ENCODE measurements at places on chromosomes 7 and 10. TPM values are rescaled to one million over a fixed set of nuclear protein-coding genes. Genes with fewer than 3 reads are reported as not detected.

- H3K27ac ChIP-seq = no peak overlapping the region
- no peak for DNase-seq
- no peaks in the 10 kb centered on the region for H3K36me3 ChIP-seq
- no peaks in the 10 kb centered on the region for H3K27me3 ChIP-seq
These were observed 87.0 kb downstream of the ALOX5 start for GRCh38 chr10:45461034-45461433.

DNA sequence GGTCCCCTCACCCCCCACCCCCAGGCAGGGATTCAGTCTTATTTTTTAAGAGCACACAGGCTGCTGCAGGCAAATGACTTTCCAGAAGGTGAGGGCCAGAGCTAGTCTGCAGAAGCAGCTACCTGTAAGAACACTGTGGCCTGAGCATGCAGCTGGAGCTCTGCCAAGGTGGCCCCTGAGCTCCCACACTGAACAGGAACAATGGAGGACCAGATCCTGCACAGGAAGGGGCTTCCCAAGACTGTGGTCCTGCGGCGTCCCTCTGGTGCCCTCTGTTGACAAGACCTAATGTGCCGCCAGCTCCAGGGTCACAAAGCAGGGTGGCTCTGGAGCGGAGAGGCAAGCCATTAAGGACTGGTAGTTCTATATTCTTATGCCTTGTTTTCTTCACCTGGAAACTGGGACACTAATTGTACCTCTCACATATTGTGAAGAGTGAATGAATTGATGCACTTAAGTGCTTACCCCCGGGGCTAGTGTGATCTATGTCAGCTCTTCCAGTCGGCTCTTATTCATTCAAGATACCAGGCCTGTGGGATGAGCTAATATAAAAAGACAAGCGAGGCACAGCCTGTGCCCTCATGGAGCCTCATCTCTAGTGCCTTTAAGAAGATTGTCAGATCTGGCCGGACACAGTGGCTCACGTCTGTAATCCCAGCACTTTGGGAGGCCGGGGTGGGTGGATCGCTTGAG lies 8.0 kb upstream of the BEND7 start:
- no peaks in the 10 kb centered on the region for H3K36me3 ChIP-seq
- H3K27ac ChIP-seq = no peak overlapping the region
- H3K4me3 ChIP-seq = no peak overlapping the region

DNA sequence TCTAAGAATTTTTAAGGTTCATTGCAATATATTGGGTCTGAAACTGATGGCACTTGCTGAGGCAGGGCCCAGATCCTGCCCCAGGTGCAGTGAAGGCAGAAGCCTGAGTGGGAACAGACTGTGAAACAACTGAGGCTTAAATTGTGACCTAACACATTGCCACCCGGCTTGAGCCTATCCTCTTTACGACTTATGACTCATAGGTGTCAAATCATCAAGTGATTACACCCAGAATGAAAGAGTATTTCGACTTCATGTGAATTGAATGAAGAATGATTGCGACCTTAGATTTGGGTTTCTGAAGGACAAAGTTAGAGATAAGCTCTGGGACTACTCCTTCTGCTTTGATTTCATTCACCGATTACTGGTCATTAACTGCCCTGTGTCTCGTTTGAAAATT lies 200.9 kb downstream of the CREB5 start:
- H3K36me3 ChIP-seq = no peaks in the 10 kb centered on the region
- H3K4me3 ChIP-seq = no peak overlapping the region
- H3K27ac ChIP-seq = no peak overlapping the region
- no peaks in the 10 kb centered on the region for H3K4me1 ChIP-seq
- DNase-seq = no peak
- H3K27me3 ChIP-seq = no peaks in the 10 kb centered on the region

GRCh38 chr7:143485500-143485899 lies 7.8 kb downstream of the TAS2R41 start:
- no peak for DNase-seq
- H3K36me3 ChIP-seq = no peaks in the 10 kb centered on the region
- H3K4me3 ChIP-seq = no peak overlapping the region
- no peaks in the 10 kb centered on the region for H3K4me1 ChIP-seq
- H3K27me3 ChIP-seq = no peaks in the 10 kb centered on the region

DNA sequence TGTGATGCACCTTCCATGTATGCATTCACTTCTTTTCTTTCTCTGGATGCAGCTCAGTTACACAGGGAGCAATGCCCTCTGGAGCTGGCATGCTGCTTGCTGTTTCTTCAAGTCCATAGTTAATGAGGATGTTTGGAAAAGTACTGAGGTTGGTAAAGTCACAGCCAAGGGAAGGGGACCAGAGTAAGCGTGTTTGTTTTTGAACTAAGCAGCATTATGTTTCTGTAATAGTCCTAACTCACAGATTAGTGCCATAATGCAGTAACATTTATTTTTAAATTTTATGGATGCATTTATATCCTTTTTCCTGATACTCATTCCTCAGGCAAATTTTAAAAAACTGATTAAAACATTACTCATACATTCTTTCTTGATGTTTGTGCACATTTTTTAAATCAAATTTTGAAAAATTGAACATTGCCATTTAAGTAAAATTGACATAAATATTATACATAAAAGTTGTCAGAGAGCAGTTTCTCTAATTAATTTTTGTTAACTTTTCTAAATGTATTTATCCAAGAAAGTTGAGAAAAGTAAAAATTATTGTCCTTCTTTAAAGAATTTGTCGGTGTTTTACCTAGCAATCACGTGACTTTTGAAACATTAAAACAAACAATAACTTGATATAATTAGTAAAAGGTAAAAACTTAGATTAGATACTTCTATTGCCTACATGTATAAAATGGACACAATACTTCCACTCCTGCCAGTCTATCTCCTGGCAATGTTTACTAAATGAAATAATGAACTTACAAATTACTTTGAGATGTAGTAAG lies 659.6 kb upstream of the ANKRD30A start:
- no peaks in the 10 kb centered on the region for H3K4me1 ChIP-seq
- H3K4me3 ChIP-seq = no peak overlapping the region
- no peak overlapping the region for H3K27ac ChIP-seq

DNA sequence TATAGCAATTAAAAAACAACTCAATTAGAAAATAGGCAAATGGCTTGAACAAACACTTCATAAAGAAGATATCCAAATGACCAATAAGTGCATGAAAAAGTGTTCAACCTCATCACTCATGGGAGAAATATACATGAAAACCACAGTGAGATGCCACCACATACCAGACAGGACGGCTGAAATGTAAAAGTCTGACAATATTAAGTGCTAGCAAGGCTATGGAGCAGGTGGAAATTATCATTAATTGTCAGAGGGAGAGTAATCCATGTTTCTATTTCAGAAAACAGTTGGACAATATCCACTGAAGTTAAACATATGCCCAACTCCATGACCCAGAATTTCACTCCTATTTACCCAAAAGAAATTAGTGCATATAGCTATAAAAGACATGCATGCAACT lies 42.6 kb upstream of the GRID1 start:
- H3K36me3 ChIP-seq = no peaks in the 10 kb centered on the region
- no peaks in the 10 kb centered on the region for H3K4me1 ChIP-seq
- no peak for DNase-seq
- no peak overlapping the region for H3K4me3 ChIP-seq

The NEUROG3 gene
- not detected for polyA plus RNA-seq

- DNase-seq = no peak
- no peak overlapping the region for H3K4me3 ChIP-seq
- H3K36me3 ChIP-seq = no peaks in the 10 kb centered on the region
- no peaks in the 10 kb centered on the region for H3K4me1 ChIP-seq
- no peak overlapping the region for H3K27ac ChIP-seq
These were observed 142.1 kb downstream of the PAXIP1 start for GRCh38 chr7:154860621-154861375.

The PRKAR2B gene
- polyA plus RNA-seq = 76.8 TPM

GRCh38 chr7:45592230-45592991 lies 18.2 kb downstream of the ADCY1 start:
- no peak overlapping the region for H3K4me3 ChIP-seq
- no peaks in the 10 kb centered on the region for H3K36me3 ChIP-seq
- H3K4me1 ChIP-seq = no peaks in the 10 kb centered on the region
- DNase-seq = no peak

The KLF14 gene
- not detected for polyA plus RNA-seq

DNA sequence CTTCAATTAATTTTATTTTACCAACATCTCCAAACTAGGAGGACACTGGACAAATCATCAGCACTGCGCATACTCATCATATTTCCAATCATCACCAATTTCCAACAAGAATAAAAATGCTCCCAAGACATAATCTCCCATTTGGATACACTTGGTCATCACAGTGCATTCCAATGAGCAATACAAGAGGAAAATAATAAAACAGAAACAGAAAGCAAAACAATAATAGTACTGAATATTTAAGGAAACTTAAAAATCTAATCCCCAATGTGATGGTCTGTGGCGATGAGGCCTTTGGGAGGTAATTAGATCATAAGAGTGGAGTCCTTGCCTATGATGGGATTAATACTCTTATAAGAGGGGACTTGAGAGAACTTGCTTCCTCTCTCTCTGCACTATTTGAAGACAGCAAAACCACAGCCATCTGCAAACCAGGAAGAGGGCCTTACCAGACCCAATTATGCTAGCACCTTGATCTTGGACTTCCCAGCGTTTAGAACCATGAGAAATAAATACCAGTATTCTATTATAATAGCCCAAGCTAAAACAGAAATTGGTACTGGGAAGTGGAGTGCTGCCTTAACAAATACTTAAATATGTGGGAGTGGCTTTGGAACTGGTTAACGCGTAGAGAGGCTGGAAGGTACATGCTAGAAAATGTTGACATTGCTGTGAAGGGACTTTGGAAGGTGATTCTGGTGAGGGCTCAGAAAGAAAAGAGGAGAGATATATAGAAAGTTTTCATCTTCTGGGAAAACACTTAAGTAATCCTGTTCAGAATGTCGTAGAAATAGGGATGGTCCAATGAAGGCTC lies 91.5 kb downstream of the JAZF1 start:
- H3K36me3 ChIP-seq = no peaks in the 10 kb centered on the region
- H3K4me3 ChIP-seq = no peak overlapping the region
- no peak overlapping the region for H3K27ac ChIP-seq
- H3K27me3 ChIP-seq = no peaks in the 10 kb centered on the region
- H3K4me1 ChIP-seq = peaks cover 23% of the 10 kb centered on the region

The GIMAP5 gene
- not detected for polyA plus RNA-seq

GRCh38 chr10:120494313-120494710 lies 37.3 kb downstream of the PLPP4 start:
- H3K4me3 ChIP-seq = no peak overlapping the region
- H3K4me1 ChIP-seq = no peaks in the 10 kb centered on the region
- no peaks in the 10 kb centered on the region for H3K36me3 ChIP-seq
- no peak for DNase-seq
- no peak overlapping the region for H3K27ac ChIP-seq

DNA sequence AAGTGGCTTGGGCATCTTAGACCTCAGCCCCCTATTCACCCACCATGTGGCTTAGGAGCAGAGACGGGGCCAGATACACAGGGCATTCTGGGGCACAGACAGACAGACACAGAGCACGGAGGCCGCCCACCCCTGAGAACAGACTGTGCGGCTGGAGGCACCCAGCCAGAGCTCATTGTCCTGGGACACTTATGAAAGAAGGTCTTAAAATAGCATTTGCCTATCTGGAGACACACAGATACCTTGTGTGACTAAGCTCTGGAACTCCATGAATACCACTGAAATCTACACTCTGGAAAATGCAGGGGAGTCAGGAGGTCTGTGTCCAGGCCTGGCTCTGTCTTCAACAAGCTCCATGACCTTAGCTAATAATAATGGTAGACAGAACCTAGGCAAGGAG lies 41.4 kb upstream of the ADO start:
- H3K36me3 ChIP-seq = no peaks in the 10 kb centered on the region
- no peak overlapping the region for H3K27ac ChIP-seq
- DNase-seq = no peak
- no peaks in the 10 kb centered on the region for H3K27me3 ChIP-seq

GRCh38 chr10:27658788-27659187 lies 86.8 kb downstream of the MKX start:
- H3K36me3 ChIP-seq = no peaks in the 10 kb centered on the region
- no peaks in the 10 kb centered on the region for H3K27me3 ChIP-seq
- H3K4me3 ChIP-seq = no peak overlapping the region
- no peak for DNase-seq
- no peak overlapping the region for H3K27ac ChIP-seq

The ST8SIA6 gene
- polyA plus RNA-seq = 1.6 TPM

GRCh38 chr10:31822150-31822549 lies 106.5 kb downstream of the ARHGAP12 start:
- H3K36me3 ChIP-seq = no peaks in the 10 kb centered on the region
- no peak overlapping the region for H3K27ac ChIP-seq
- no peak overlapping the region for H3K4me3 ChIP-seq
- H3K27me3 ChIP-seq = no peaks in the 10 kb centered on the region
- DNase-seq = no peak
- H3K4me1 ChIP-seq = no peaks in the 10 kb centered on the region

DNA sequence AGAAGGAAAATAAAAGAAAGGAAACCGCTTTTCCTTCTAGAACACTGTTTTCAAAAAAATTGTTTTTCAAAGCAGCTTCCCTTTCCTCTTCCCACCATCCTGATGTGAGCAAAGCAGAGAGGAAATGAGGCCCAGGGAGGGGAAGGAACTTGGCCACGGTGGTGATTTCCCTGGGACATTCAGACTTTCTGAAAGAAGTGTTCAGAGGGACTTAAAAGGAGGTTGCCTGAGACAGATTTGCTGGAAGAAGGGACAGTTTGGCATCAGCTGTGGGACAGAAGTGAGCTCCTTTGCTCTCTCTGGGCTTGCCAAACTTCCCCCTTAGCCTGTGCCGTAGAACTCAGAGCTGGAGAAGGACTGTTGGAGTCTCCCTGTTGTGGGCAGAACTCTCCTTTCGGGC lies 30.3 kb downstream of the ADCYAP1R1 start:
- H3K27me3 ChIP-seq = no peaks in the 10 kb centered on the region
- no peak overlapping the region for H3K27ac ChIP-seq
- no peak overlapping the region for H3K4me3 ChIP-seq
- DNase-seq = no peak

GRCh38 chr10:93850031-93851015 lies 43.5 kb upstream of the SLC35G1 start:
- peaks cover 97% of the 10 kb centered on the region for H3K27me3 ChIP-seq
- peaks cover 25% of the 10 kb centered on the region for H3K4me1 ChIP-seq
- no peak overlapping the region for H3K27ac ChIP-seq
- peak; percentile 39 for DNase-seq
- 0 out of 2 replicates have a peak, but pooled peaks cover 3% of the 10 kb centered on the region for H3K36me3 ChIP-seq

GRCh38 chr10:84243759-84244158 lies 1.1 kb upstream of the RGR start:
- H3K4me1 ChIP-seq = no peaks in the 10 kb centered on the region
- H3K4me3 ChIP-seq = no peak overlapping the region
- DNase-seq = no peak
- no peak overlapping the region for H3K27ac ChIP-seq

DNA sequence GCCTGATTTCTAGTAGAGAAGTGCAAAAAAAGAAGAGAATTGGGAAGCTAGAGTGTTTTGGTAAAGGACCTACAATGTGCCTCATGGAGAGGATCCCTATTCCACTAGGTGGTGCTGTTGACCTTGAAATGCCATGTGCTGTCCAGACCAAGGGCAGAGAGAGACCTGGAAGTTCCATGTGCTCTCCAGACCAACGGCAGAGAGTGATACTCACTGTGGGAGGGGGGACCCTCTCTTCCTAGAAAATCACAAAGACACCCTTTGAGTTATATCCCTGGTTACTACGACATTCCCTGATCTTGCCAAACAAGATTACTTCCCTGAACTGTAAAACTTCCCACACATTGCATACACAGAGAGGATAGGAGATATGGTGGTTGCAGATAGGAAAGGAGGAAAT lies 212.7 kb upstream of the ZNF804B start:
- no peak overlapping the region for H3K4me3 ChIP-seq
- no peaks in the 10 kb centered on the region for H3K27me3 ChIP-seq
- H3K27ac ChIP-seq = no peak overlapping the region
- no peaks in the 10 kb centered on the region for H3K4me1 ChIP-seq
- peak; percentile 79 for DNase-seq

GRCh38 chr10:17427666-17428350 lies 26.6 kb downstream of the ST8SIA6 start:
- H3K27ac ChIP-seq = no peak overlapping the region
- H3K27me3 ChIP-seq = no peaks in the 10 kb centered on the region
- no peaks in the 10 kb centered on the region for H3K36me3 ChIP-seq
- no peak overlapping the region for H3K4me3 ChIP-seq
- H3K4me1 ChIP-seq = peaks cover 9% of the 10 kb centered on the region
